Femur (tissue), 1 donor: ENCODE measurements at places on chromosomes 12 and 14.

- no peak for DNase-seq
Measured at GRCh38 chr12:116165036-116165425, 112.5 kb downstream of the MED13L start.

DNA sequence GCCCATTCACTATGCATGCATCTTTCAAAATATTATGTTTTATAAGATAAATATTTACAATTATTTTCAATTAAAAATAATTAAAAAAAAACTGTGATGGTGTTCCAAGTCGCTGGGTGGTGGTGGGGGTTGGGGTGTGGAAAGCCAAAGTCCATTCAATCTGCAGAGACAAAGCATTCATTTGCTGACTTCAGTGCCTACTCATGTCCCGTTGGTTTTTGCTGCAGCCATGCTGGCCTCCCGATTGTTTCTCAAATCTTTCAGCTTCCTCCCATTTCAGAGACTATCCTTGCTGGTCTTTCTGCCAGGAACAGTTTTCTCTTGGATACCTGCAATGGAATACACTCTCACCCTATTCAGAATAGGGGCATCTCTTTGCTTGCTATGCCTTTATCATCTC lies 331.5 kb upstream of the NOVA1 start:
- no peak for DNase-seq

- no peak for DNase-seq
Measured at GRCh38 chr14:100660882-100661635, 65.6 kb upstream of the DLK1 start.

GRCh38 chr14:105207460-105207901 lies 26.4 kb upstream of the NUDT14 start:
- no peak for DNase-seq

DNA sequence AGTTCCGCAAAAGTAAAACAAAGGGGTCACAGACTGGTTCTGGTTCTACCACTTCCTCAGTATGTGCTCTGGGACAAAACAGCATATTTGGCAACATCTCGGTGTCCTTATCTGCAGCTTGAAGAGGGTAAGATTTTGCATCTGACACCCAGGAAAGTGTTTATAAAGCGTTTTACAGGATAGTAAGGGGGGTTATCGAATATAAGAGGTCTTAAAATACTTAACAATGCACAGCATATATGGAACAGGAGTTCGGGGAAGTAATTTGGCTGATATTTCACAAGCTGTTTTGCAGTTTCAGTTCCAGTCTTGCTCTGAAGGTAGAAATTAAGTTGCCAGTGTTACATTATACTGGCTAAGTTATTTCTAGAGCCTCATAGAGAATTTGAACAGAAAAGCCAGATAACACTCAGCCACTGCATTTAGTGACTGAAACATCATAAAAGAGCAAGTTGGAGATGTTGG lies 904 bp upstream of the MAP4K5 start:
- DNase-seq: no peak

GRCh38 chr12:27802511-27802910 lies 22.5 kb upstream of the MANSC4 start:
- no peak for DNase-seq

GRCh38 chr14:33569821-33570687 lies 380.8 kb downstream of the EGLN3 start:
- no peak for DNase-seq

DNA sequence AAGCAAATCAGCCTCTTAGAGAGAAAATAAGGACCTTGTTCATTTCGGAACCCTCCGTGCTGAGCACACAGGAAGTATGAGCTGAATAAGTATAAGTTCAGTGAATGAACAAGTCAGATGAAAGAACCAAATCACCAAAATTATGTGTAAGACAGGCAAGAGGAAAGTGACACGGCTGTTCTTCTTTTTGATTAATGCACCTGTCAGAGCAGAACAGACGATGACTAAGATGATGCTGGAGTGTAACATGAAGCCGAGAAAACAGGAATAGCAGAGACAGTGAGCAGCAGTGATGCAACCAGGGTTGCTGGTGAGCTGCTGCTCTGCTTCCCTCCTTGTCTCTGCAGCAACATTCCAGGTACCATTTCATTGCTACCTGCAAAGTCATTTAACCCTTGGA lies 861.1 kb downstream of the GALC start:
- DNase-seq: no peak

DNA sequence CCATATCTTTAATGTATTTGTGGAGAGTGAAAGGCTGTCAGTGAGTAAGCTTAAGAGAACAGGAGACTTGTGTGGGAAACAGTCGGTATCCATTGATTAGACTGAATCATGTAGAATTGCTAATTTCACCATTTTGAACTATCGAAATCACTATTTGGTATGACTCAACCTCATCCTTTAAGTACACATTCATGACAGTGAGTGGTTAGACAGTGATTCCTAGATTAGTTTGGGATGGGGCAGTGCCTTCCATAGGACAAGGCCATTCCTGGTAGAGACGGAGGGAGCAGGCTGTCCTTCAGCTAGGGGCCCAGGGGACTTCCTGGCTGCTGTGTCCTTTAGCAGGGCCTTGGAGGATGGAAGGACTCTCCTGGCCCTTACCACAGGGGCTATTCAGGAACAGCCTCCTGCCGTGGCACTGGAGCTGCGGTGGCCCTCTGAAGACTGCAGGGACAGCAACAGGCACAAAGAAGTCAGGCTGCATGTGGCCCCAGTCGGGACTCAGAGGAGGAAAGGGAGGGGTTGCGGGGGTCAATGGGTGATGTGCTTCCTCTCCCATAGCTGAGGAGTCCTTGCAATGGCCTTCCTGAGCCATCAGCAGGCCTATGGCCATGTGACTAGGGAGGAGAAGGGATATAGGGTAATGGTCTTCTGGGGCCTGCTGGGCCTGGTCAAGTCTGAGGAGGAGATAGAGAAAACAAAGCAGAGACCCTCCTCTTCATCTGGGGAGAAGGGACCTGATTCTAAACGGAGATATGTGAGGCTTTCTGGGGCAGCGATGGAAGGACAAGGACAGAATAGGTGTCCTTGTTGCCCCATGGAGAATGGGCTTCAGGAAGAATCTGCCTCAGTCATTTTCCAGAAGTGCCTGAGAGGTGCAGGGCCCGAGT lies 11.2 kb downstream of the SERPINA1 start:
- DNase-seq: no peak

DNA sequence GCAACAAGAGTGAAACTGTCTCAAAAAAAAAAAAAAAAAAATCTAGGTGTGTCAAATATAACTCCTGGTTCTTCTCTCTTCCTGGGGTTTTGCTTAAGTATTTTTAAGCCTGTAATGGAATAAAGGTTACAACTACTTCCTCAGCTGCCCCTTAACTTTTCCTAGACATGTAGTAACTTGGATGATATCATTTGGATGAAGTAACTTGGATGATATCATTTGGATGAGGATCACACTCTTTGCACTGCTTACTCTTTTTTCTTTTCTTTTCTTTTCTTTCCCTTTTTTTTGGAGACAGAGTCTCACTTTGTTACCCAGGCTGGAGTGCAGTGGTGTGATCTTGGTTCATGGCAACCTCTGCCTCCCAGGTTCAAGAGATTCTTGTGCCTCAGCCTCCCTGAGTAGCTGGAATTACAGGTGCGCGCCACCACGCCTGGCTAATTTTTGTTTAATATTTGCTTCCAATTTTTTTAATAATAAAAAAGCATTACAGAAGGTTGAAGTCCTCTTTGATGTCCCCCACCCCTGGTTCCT lies 775 bp upstream of the FAM186A start:
- no peak for DNase-seq

DNA sequence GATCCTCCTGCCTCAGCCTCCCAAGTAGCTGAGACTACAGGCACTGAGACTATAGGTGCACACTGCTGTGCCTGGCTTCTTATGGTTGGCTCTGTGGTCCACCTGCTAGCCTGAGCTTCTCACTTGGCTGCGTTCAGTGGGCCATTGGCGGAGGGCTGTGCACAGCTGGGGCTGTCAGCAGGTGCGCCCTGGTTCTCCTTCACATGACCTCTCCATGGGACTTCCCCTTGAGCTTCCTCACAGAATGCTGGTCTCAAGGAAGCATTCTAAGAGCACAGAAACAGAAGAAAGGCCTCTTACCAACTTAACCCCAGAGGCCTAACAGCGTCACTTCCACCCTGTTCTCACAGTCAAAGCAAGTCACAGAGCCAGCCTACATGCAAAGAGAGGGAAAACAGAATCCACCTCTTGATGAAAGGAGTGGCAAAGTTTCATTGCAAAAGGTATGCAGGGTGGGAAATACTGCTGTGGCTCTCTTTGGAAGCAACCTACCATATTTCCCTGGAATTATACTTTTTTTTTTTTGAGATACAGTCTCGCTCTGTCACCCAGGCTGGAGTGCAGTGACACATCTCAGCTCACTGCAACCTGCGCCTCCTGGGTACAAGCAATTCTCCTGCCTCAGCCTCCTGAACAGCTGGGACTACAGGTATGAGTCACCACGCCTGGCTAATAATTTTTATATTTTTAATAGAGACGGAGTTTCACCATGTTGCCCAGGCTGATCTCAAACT lies 9.3 kb downstream of the RILPL2 start:
- no peak for DNase-seq

DNA sequence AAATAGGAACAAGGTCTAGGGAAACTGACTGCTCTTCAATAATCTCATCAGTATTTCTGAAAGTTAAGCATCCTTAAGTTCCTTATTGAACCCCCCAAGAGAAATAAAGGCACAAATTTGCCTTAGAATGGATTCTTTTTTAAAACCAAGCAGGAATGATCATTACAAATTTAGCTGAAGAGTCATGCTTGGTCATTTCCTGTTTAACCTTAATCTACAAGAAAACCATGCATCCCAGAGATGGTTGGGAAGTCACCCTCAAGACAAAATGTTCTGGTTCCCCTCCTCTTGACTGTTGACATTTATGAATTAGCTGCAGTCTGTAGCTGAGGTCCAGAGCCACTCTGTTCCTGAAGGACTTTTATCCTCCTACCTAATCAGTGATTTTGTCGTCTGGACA lies 291.8 kb upstream of the G2E3 start:
- DNase-seq: no peak

GRCh38 chr12:12467688-12468261 lies 94.9 kb downstream of the DUSP16 start:
- DNase-seq: peak; percentile 69

GRCh38 chr12:51823875-51824565 lies 24.5 kb downstream of the FIGNL2 start:
- no peak for DNase-seq
